ENCODE measurements at places on chromosomes 4 and X.

GRCh38 chr4:133320576-133321170, 171.6 kb downstream of the PCDH10 start:
- DNase-seq: peak; percentile 41

DNA sequence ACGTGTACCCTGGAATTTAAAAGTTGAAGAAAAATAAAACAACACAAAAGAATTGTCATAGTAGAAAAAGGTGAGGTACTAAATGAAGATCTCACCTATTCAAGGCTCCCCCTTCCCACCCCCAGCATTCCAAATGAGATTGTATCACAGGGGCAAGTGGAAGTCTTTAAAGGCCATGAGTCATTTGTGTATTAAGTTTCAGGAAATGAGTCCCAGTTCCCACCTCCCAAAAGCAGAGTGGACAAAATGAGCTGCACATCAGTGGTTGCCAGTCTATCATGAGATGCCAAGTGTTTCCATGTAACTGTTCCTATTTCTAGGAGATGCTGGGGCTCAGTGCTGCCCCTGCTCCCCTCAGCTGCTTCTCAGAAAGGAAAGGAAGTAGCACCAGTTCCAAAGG, 20.1 kb downstream of the ARHGEF9 start:
- DNase-seq: no peak

GRCh38 chrX:30971774-30972603, 82.9 kb upstream of the TAB3 start:
- DNase-seq: peak; percentile 12

- DNase-seq: no peak
Observed at GRCh38 chrX:78838709-78839108, 91.2 kb downstream of the LPAR4 start.

GRCh38 chr4:68390205-68390935, 40.5 kb upstream of the YTHDC1 start:
- DNase-seq: no peak
